ENCODE measurements at places on chromosomes 1 and 21.
A peak's percentile ranks its signal among the peaks of the same experiment; 100 is the strongest.

GRCh38 chr21:44265734-44266270 lies 4.1 kb upstream of the DNMT3L start:
- DNase-seq = no peak

GRCh38 chr1:6967431-6968111 lies 182.3 kb downstream of the CAMTA1 start:
- DNase-seq = no peak

DNA sequence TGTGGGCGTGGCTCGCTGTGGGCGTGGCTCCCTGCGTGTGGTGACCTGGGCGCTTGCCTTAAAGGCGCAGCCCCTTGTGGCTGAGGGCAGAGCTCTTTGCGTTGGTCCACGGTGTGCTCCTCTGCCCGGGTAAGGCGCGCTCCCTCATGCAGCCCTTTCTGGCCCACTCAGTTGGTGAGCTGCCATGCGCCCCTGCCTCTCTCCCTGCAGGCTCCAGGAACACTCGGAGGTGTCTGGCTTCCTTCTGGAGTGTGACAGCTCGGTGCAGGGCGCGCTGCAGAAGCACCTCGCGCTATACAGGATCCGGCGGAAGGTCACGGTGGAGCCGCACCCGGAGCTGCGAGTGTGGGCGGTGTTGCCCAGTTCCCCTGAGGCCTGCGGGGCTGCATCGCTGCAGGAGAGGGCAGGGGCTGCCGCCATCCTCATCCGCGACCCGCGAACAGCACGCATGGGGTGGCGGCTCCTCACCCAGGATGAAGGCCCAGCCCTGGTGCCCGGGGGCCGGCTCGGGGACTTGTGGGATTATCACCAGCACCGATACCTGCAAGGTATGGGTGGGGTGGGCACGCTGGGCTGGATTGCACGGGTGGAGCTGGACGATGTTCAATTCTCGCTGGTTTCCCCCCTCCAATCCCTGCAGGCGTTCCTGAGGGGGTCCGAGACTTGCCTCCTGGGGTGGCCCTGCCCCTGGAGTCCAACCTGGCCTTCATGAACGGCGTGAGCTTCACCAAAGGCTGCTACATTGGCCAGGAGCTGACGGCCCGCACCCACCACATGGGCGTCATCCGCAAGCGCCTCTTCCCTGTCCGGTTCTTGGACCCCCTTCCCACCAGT lies 9.1 kb downstream of the IBA57 start:
- DNase-seq = peak; percentile 25

DNA sequence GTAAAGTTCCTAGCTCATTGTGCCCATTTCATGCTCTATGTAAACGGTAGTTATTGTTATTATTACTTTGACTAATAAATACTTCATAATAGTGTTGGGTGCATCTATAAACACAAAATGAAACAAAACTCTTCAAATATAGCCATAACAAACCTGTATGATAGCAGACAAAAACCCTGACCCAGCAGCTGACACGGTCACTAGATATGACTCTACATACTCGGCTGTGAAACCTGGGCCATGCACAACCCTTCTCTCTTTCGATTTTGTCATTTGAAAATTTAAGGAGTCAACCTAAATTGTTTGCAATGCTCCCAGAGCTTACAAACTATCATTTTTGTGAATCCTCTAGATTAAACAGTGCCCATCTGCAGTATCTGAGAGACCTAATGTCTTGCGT lies 8.0 kb upstream of the RGS13 start:
- no peak for DNase-seq

DNA sequence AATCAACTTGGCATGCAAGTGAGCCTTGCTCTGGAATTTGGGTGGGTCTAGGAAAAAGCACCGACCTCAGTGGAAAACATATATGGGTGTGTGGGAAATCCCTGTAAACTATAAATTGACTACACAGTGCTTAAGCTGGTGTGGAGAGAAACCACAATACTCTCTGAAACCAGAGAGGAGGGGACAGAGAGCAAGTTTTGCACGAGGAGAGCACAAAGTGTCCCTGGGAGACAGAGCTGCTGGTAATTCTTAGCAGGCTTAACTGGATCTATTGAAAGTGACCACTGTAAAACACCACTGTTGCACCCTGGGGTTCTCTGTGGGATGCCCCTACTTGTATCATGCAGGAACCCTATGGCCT lies 12.8 kb downstream of the KCNJ15 start:
- no peak for DNase-seq

DNA sequence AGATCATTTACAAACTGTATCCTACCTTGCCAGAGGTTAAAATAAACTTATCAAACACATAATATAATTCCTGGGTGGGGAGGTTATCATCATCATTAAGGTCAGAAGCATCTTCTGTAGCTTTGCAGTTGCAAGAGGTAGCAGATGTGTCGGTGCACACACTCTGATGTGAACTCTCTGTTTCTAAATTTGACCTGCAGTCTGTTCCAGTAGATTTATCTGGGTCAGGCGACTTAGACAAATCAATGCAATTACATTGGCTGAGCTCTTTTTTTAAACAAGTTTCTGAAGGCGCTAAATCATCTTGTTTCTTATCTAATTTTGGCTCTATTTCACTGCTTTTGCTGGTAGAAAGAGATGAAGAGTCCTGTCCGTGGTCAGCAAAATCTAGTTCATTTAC lies 70.4 kb downstream of the PRPF38A start:
- no peak for DNase-seq

GRCh38 chr1:156389311-156389710 lies 20.3 kb downstream of the RHBG start:
- DNase-seq = no peak

DNA sequence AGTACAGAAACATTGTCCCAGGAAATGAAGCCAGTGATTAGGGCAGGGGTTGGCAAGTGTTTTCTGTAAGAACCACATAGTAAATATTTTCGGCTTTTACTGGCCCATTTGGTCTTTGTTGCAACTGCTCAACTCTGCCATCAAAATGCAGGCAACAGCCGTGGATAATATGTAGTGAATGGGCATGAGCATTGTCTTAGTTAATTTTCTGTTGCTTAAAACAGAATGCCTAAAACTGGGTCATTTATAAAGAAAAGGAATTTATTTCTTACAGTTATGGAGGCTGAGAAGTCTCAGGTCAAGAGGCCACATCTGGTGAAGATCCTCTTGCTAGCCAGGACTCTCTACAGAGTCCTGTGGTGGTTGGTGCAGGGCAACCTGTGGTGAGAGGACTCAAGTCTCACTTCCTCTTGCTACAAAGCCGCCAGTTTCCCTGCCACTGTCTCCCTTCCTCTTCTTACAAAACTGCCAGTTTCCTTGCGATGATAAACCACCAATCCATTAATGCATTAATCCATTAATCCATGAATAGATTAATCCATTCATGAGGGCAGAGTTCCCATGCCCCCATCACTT lies 166.4 kb downstream of the PSMG1 start:
- no peak for DNase-seq

DNA sequence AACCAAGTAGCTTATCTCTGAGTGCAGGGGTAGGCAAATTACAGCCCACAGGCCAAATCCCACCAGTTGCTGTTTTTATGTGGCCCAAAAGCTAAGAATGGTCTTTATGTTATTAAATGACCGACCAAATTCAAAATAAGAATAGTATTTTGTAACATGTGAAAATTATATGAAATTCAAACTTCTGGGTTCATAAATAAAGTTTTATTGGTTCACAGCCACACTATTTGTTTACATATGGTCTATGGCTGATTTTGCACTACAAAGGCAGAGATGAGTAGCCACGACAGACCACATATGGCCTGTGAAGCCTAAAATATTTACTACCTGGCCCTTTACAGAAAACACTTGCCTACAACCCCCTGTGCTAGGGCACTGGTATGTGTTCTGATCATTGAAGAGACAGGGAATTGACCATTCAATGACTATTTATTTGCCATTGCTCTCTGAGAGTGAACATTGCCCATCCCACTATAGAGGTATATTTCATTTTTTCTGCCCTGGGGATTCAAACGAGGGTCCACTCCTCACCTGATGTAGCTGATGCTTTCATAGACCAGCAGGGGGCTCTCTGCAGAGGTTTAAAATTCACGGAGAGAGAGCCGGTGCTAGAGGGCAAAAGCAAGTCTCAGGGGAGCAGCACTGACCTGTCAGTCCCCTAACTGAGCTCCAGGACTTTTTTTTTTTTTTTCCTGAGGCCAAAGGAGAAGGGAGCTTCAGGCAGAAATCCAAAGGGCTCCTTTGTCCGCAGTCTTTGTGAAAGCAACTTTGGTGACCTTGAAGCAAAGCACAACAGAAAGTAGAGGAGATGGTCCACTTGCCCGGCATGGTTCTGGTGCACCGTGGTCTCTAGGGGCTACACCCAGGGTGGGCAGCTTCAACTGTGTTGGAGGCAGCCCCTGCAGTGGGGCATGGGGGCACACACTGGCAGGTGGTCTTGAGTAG lies 7.3 kb upstream of the GNL2 start:
- peak; percentile 81 for DNase-seq

DNA sequence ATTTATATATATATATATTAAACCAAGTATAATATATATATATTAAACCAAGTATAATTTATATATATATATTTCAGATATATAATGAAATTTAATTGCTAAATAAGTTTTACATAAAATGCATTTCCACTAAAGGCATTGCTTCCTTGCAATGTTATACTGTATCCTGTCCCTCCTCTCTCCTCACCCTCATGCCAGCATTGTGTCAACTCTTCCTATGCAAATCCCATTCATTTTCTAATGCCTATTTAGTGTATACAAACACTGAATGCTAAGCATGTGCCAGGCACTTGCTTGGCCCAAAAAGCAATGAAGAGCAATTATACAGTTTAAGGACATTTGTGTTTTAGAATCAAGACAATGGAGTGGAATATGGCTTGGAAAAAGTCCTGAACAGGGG lies 71.7 kb upstream of the PRMT6 start:
- no peak for DNase-seq

- DNase-seq = no peak
Measured at GRCh38 chr1:20076710-20077461, 6.9 kb downstream of the PLA2G5 start.

- no peak for DNase-seq
Measured at GRCh38 chr1:168947041-168947440, 159.4 kb upstream of the ATP1B1 start.

- DNase-seq = peak; percentile 94
Measured at GRCh38 chr1:53485478-53486394, 26.5 kb downstream of the DMRTB1 start.

GRCh38 chr21:25994758-25995163 lies 175.8 kb downstream of the APP start:
- no peak for DNase-seq

DNA sequence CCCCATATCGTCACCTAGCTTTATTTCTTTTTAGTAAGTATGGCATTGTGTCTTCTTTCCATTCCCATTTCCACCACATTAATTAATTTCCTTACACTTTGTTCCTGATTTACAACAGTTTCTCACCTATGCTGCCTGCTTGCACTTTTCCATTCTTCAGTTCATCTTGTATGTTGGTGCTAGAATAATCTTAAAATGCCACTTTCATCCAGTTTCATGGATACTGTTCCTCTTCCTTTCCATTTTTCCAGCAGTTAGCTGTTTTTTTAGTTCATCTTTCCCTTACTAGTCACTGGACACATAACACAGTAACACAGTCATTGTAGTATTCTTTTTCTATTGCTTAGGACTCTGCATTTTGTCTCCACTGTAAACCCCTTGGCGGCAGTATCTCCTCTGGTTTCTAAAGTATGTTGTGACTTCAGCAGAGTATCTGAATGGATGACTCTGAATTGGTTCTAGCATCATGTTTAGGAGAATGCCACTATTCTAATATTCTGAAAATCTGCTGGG lies 2.1 kb downstream of the CDC7 start:
- no peak for DNase-seq

DNA sequence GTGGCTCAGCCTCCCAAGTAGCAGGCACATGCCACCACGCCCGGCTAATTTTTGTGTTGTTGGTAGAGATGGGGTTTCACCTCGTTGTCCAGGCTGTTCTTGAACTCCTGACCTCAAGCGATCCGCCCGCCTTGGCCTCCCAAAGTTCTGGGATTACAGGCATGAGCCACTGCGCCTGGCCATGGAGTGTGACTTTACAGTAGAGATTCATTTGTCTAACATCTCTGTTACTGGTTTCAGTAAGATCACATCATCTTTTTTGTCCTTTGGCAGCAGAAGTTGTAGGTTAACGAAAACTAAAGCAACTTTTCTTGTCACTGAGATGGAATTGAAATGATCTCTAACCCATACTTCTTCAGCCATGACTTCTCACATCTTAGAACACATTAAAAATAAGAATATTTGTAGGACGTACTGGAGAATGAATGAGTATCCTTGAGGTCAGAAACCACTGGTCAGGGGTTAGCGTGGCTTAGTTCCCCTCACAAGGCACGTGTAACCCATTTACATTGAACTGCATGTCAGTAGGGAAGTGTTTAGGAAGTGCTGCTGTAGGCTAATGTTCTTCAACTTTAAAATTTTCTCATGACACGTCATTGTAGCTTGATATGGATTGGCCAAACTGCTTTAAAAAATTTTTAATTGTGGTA lies 75.9 kb downstream of the CAMTA1 start:
- no peak for DNase-seq

DNA sequence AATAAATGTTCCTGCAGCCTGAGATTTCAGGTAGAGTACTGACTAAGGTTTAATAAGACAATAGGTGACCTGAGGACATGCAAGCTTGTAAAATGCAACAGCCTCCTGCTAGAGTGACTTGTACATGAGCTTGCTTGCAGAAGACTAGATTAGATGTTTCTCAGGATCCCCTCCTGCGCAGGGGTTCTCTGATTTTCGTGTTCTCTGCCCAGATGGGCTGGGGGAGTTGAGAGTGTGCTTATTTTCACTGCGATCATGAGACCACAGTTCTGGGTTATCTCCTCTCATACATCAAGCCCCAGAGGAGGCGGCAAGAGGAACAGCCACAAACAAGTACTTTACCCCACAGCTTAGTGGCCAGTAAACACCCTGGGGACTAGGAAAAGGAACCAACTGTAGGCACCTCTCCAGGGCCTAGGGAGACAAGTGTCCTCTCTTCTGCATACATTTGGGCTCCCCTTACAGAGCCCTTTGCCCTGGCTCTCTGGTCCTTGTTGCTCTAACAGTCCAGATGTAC lies 8.0 kb downstream of the TMEM81 start:
- no peak for DNase-seq

DNA sequence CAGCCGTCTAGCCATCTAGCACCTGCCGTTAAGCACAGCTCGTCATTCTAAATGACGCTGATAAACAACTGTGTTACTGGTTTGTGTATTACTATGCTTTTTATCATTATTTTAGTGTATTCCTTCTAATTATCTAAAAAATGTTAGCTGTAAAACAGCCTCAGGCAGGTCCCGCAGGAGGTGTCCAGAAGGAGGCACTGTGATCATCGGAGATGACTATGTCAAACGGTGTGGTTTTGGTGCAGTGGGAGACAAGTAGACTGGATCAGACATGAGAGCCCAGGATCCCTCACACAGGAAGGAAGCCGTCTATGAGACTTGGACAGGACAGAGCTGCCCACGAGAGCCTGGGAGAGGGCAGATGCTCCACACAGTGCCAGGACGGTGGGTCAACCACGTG lies 55.3 kb upstream of the COL6A1 start:
- DNase-seq = no peak
